ENCODE measurements at places on chromosomes 2 and 18.
A peak's percentile ranks its signal among the peaks of the same experiment; 100 is the strongest.

- no peak for DNase-seq
Measured at GRCh38 chr18:27415495-27415894, 230.4 kb upstream of the CHST9 start.

DNA sequence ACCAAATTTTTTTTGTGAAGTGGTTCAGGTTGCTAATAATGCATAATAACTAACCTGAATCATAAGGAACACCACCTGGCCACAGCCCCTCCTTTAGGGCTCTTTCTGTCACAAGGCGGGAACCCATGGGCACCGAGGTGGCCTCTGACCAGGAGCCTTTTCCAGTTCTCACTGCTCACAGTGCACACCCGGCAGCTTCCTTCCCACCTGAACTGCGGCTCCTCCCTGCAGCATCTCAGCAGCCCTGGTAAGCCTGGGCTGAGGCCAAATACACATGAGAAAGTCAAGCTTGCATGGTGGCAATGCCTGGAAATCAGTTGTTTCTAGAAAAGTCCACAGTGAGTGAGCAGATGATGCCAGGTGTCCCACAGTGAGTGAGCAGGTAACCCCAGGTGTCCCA, 77.6 kb upstream of the SNTG2 start:
- DNase-seq = no peak

- DNase-seq = no peak
Measured at GRCh38 chr18:60176259-60176658, 196.3 kb downstream of the MC4R start.

- peak; percentile 80 for DNase-seq
Measured at GRCh38 chr2:120914839-120915521, 179.3 kb downstream of the GLI2 start.

DNA sequence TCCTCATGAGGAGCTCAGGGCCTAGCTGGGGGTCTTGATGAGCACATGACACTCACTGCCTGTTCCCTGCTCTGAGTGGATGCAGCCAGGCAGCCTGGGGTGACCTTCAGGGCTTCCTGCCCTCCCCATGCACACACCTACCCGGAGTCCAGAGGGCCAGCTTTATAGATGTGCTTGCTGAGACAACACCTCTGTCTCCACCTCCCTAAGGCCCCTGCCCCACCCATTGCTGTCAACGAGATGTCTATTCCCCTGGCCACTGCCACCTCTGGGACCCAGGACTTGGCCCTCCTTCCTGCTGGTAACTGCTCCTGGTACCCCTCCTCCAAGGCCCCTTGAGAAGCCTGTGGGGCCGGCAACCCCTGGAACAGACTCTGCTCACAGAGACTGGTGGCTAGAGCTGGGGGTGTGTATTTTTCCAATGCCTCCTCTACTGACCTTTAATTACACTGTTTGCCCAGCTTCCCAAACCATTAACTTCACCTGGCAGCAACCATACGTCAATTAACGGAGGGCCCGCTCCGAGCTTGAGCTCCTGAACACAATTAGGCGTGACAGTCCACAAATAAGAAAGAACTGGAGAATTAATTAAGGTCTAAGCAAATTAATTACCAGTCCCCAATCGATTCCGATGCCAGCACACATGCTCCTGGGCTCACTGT, 66.3 kb downstream of the EMX1 start:
- DNase-seq = no peak

DNA sequence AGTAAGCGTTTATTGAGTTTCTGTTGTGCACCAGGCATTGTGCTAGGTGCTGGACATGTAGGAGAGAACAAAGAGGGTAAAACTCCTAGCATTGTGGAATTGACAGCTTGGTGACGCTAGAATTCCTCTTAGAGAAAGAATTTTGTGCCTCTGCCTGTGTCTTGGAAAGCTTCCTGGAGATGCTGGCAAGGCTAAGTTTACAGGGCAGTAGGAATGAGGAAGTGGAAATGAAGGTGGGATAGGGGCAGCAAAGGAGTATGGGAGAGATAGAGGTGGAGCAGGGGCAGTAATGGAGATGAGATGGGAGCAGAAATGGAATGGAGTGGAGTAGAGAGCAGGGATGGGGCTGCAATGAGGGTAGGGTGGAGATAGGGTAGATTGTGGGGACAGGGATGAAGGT, 29.8 kb downstream of the GPR39 start:
- no peak for DNase-seq

GRCh38 chr2:239003624-239004273, 155.9 kb downstream of the TWIST2 start:
- DNase-seq = no peak

- no peak for DNase-seq
Measured at GRCh38 chr2:60358476-60358875, 195.0 kb downstream of the BCL11A start.

DNA sequence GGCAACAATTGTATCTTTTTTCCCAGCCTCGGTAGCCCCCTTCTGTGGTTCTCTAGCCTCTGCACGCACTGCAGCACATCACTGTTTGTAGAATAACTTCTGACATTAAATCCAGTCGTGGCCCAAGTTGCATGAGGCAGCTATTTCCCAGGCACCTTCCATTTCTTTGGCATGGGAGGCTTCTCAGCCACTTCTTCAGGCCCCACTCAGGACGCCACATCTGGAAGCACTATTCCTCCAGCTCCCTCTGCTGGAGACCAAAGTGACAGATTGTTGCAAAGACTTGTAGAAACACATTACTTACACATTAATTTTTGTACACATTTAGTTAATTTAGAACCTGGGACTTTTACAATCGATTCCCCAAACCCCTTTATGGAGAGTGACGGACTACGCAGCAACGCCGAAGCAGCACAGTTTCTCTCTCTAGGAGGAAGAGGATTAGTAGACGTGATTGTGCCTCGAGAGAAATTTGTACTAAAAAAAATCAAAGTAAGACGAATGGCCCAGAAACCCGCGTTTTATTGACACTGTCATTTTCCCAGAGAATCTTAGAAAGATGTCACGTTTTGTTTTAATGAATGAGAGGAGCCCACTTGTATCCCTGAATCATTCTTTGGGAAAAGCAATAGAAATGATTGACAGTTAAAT, 57.8 kb upstream of the RGPD5 start:
- no peak for DNase-seq

GRCh38 chr2:230721712-230722111, 9.1 kb downstream of the CAB39 start:
- DNase-seq = no peak

GRCh38 chr2:172416447-172417058, 10.8 kb upstream of the ITGA6 start:
- no peak for DNase-seq

DNA sequence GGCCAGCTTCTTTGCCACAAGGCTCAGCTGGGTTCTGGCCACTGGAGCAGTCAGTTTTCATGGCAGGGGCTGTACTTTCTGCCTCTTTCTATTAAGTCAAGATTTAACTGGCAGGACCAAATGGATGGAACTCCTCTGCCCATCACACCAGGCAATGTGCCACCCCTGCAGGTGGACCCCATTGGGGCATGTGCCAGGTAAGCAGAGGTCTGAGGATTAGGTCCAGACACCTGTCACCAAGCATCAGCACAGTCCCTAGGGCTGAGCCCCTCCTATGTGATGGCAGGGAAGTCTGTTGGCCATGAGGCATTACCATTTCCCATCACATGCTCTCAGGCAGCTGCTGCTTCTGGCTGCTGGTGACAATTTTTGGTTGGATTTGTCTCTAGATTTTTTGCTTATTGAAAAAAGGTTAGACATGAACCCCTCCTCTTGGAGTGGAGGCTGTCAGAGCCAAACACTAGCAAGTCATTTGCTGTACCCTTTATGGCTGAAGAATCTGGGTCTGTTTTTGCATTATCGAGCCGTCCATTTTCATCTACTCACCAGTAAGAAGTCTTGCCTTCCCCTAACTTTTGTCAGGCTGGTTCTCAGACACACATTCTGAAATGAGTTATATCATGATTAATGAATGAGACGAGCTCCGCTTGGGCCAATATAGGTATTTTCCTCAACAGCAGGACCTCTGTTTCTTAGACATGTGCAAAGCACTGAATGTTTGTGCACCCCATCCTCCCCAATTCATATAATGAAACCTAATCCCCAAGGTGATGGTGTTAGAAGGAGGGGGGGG, 328.0 kb downstream of the TSN start:
- DNase-seq = no peak

- DNase-seq = no peak
Measured at GRCh38 chr2:96528006-96528699, 8.4 kb upstream of the ARID5A start.

DNA sequence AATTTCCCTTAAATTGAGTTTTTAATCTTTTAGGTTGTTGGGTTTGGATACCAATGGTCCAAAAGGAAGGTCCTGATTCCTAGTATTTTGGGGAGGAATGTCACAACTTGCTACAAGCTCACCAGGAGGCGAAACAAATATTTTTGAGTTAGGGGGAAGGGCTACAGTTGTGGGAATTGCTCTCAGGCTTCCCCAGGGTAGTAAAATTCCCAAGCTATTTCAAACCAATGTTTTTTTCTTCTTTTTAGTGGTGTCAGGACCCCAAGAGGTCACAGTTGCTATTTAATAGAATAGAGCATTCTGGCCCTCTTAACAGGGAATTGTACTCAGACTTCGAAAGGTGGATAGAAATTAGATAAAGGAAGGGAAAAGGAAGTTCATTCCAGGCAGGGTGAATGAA, 68.5 kb upstream of the ST3GAL5 start:
- no peak for DNase-seq

GRCh38 chr2:14520385-14520945, 112.1 kb upstream of the LRATD1 start:
- DNase-seq = no peak

GRCh38 chr2:148746973-148747372, 102.4 kb downstream of the EPC2 start:
- DNase-seq = no peak

DNA sequence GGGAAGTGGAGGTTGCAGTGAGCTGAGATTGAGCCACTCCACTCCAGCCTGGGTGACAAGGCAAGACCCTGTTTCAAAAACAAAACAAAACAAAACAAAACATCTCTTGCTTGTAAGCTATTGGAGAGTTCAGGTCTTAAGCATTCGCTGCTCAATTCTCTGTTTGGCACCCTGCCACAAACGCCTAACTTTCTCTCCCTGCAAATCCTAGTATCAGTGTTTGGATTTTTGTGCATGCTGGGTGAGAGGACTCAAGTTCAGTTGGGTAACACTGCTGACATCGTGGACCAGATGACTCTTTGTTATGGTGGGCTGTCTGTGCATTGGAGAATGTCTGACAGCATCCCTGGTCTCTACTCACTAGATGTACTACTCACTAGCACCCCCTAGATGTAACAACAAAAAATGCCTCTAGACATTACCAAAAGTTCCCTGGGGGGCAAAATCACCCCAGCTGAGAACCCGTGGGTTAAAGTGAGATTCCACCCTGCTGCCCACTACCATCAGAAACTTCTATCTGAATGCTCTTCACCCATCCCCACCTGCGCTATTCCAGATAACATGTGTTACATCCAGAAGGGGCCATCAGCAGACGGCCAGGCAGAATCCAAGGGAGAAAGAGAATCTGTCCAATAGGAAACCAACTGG, 50.9 kb downstream of the CACNB4 start:
- no peak for DNase-seq

DNA sequence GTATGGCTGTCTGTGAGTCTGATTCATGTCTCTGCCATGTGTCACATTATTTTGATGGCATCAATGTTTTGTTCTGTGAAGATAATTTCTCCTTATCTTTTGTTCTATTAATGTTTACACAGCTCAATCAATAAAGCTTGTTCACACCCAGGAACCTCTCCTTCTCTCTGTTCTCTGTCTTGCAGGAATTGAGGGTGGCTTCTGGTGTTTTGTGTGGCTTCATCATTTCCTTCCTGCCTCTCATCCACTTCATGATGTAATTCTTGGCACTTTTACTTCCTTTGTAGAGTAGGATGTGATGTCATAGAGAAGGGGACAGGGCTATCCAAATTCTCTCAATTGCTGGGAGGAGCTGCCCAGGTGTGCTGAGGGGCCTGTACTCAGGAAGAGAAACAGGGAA, 27.2 kb downstream of the ASXL3 start:
- DNase-seq = no peak

- DNase-seq = no peak
Measured at GRCh38 chr2:27728081-27728858, 43.2 kb upstream of the MRPL33 start.

- no peak for DNase-seq
Measured at GRCh38 chr2:153287109-153287801, 191.3 kb downstream of the RPRM start.

- DNase-seq = no peak
Measured at GRCh38 chr2:191701696-191702095, 23.8 kb downstream of the NABP1 start.

- no peak for DNase-seq
Measured at GRCh38 chr2:18719978-18720775, 130.8 kb upstream of the NT5C1B start.

GRCh38 chr2:151849413-151850010, 21.3 kb upstream of the ARL5A start:
- no peak for DNase-seq

GRCh38 chr18:21593540-21594257, 6.8 kb downstream of the ESCO1 start:
- peak; percentile 61 for DNase-seq

- DNase-seq = no peak
Measured at GRCh38 chr2:30230497-30231211, 680 bp upstream of the LBH start.

- no peak for DNase-seq
Measured at GRCh38 chr2:117562654-117563053, 251.8 kb upstream of the DDX18 start.

DNA sequence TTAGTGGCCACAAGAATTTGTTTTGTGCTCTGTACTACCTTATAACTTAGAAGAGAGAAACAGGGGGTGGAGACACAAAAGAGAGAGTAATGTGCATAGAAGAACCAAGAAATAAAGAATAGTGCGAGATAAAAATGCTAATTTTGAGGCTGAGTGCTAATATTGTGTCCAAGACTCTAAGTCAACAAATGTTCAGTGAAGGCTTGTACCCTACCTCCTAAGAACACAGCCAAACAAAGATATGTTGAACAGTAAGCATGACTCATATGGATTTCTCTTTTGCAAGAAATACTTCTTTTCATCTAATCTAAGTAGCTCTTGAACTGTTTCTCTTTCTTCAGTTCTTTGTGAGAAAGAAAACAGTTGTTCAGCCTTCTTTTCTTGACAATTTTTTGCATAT, 45.2 kb downstream of the GAREM1 start:
- no peak for DNase-seq

GRCh38 chr18:74131124-74131523, 16.5 kb downstream of the FBXO15 start:
- no peak for DNase-seq

DNA sequence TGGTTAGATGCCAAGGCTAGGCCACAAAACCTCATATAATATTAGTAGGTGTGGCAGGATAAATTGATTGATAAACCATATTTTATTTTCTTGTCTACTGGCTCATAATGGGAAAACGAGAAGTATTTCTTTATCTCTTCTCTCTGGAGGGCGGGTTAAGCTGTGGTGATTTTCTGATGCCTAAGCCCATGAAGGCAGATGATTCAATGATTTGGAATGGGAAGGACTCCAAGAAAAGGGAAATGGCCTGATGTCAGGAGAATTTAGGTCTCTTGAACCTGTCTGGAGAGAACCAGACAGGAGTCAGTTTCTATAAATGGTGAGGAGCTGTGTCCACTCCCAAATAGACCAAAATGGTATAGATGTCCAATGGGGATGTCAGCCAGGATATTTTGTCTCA, 18.7 kb upstream of the MAP4K3 start:
- no peak for DNase-seq

- no peak for DNase-seq
Measured at GRCh38 chr2:122867941-122868340, 1112.5 kb downstream of the TSN start.

- no peak for DNase-seq
Measured at GRCh38 chr2:6919901-6920742, 2.9 kb downstream of the RNF144A start.

GRCh38 chr18:31302991-31303390, 15.0 kb upstream of the DSG1 start:
- no peak for DNase-seq

- DNase-seq = no peak
Measured at GRCh38 chr2:197894751-197895274, 90.4 kb downstream of the PLCL1 start.
